H1 (cell line): ENCODE measurements at places on chromosomes 12 and 14. TPM values are rescaled to one million over a fixed set of nuclear protein-coding genes. Genes with fewer than 3 reads are reported as not detected.

- no peak for DNase-seq
Observed at GRCh38 chr12:133217219-133217618, 18.5 kb downstream of the ANHX start.

- no peak for DNase-seq
Observed at GRCh38 chr14:69685716-69686115, 74.3 kb downstream of the SUSD6 start.

DNA sequence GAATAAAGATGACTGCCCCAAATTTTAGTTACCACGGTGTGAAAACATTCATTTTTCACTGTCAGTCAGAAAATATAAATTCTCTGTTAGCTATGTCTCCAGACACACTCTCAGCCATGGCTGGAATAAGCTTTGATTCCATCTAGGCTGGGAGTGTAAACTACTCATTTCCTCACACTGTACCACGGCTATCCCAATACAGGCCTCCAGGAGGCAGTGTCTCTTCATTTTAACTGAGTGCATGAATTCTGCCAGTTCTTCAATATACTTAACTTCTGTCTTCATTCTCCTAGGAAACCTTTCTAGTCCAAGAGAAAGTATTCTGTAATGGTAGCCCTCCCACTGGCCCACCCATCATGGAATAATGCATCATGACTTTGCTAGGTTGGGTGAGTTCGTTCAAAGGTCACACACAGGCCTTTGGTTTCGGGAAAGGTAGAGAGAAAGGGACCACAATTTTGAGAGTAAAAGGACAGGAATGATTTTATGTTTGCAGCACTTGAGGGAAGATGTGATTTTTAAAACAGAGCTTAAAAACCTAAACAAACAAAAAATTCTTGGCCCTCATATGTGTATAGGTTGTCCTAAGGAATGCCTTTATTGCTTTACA lies 381.1 kb downstream of the SEC23A start:
- DNase-seq: peak; percentile 88

The HOXC12 gene
- total RNA-seq: not detected in 2 replicates

DNA sequence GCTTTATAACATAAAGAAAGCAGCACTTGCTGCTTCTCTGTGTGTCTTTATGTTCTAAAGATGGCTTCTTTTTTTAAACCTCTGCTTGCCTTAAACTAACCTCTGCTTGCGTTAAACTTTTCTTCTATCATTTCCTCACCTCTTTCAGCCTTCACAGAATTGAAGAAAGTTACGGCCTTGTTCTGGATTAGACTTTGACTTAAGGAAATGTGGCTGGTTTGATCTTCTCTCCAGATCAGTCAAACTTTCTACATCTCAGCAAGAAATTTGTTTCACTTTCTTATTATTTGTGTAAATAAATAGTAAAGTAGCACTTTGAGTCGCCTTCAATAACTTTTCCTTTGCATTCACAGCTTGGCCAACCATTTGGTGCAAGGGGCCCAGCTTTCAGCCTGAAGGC lies 64.2 kb downstream of the CMAS start:
- DNase-seq: no peak

- no peak for DNase-seq
Observed at GRCh38 chr14:94005324-94006073, 8.4 kb downstream of the CCDC197 start.

DNA sequence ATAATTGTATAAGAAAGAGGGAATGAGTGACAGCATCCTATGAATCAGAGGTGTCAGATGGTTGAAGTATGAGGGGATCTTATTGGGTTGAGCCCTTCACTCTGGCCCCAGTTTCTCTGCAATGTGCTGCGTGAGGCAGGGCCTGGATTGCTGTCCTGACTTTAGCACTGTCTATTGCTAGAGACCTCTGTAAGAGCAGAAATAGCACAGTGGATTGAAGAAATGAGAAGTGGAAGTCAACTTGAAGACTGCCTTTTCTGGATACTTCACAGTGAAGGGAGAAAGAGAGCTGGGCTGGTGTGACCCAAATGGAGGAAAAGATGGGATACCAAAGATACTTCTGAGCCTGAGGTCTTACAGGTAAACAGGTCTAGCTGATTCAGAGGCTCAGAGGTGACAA lies 5.8 kb downstream of the ASCL4 start:
- no peak for DNase-seq

The AKT1 gene
- total RNA-seq: 62.1 and 71.5 TPM in 2 replicates

- no peak for DNase-seq
Observed at GRCh38 chr12:32332446-32332845, 66.9 kb upstream of the FGD4 start.

GRCh38 chr12:50258167-50258551 lies 25.2 kb downstream of the LIMA1 start:
- DNase-seq: no peak

The HCAR3 gene
- total RNA-seq: not detected in 2 replicates

DNA sequence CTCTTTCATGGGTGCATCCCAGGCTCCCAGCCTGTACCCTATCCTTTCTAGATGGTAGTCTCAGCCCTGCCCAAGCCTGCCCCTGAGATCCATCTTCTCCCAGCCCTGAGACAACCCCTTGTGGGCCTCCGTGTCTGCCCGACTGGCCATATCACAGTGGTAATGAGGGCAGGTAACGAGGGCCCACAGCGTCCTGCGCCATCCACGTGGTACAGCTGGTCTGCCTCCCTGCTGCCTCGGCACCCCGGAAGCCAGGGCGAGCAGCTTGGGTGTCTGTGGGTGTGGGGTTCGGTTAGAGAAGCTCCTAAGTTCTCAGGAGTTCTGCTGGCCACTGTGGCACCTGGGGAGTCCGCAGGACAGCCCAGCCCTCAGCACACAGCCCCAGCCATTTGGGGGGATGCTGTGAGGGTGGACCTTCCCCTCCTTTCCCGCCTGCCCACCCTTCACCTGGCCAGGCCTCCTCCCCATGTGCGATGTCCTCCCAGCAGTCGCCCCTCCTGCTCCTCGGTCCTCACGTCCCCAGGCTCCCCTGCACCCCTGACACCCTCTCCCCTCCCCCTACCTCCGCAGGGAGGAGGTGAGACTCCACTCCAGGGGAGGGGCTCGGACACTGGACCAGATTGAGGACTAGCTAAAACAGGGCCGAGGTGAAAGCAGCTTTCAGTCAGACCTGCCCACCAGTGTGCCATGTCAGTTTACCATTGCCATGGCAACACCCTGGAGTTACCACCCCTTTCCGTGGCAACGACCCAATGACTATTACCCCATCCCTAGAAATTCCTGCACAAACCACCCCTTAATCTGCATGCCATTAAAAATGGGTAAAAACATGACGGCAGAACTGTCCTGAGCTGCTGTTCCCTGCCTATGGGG lies 69.0 kb downstream of the KIF26A start:
- no peak for DNase-seq

DNA sequence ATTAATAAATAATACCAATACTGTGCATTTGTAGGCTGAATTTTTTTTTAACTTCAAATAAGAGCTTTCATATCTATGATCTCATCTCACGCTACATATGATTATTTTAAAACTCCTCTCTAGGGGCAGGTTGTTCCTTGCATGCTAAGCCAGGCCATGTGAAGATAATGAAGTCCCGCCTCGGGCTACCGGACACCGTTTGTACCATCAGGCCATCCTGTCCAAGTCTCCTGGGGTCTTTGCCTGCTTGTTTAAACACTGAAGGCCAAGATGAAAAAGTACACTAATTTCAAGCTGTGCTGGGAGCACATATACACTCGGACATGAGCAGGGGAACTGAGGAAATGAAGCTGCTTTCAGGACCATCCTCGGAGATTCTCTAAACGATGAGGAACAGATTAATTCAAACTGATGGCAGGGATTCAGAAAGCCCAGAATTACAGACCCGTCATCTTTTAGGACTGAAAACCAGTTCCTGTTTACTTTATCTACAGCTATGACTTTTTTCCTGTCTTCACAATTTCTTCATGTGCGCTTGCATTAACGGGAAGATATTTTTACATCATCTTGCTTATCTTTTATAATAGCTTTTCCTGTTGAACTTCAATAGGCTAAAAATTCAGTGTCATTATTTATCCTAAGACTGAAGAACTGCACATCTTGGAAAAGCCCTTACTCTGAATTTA lies 6.3 kb upstream of the ABHD12B start:
- no peak for DNase-seq

- no peak for DNase-seq
Observed at GRCh38 chr12:67091678-67092077, 177.5 kb upstream of the CAND1 start.

DNA sequence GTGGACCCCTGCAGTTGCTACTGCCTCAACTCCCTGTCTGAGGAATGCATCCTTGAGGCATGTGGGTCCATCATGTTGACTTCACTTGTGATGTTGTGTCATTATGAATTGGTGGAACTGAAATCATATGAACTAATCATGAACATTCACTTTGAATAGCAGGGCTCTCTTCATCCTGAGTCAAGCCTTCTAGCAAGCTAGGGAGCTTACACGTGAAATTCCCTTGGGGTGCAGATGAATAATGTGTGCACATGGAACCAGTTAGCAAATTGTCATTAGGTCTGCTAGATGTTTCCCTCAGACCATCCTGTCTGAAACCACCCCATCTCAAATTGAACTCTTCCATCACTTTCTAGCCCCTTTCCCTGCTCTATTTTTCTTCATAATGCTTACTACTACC lies 3.6 kb downstream of the COQ6 start:
- no peak for DNase-seq

DNA sequence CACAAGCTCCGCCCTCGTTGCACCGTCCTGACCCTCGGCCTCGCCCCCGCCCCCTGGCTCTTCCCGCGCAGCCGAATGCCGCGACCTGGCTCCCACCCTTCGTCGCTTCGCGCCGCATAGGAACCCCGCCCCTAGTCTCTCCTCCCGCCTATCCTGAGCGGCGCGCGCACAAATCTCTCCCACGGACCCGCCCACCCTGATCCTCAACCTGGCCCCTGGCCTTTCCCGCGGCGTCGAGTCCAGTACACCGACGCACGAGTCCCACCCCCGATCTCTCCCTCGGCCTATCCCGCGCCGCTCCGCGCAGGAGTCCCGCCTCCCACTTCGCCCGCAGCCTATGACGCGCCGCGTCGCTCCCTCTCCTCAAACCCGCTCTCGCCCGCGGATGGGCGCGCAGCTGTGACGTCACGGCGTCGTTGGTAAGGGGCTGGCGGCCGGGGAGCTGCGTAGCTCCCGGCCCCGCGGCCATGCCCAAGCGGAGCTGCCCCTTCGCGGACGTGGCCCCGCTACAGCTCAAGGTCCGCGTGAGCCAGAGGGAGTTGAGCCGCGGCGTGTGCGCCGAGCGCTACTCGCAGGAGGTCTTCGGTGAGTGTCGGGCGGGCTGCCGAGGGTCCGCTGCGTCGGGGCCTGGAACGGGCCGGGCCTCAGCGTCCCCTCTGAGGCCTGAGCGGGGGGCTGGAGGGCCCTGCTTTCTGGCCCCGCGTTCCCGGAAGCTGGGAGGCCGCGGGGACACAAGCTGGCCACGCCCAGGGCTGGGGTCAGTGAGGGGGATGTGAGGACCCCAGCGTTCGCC lies at the start of gene SIVA1:
SIVA1 (plus strand) TSS at position 413 of the 793 bp plus-strand sequence; CDS start at position 468, 55 bp downstream.
- DNase-seq: peak; percentile 95

- DNase-seq: no peak
Observed at GRCh38 chr12:2697057-2697800, 97.5 kb upstream of the FKBP4 start.

- DNase-seq: no peak
Observed at GRCh38 chr12:124480469-124481256, 86.7 kb downstream of the NCOR2 start.

DNA sequence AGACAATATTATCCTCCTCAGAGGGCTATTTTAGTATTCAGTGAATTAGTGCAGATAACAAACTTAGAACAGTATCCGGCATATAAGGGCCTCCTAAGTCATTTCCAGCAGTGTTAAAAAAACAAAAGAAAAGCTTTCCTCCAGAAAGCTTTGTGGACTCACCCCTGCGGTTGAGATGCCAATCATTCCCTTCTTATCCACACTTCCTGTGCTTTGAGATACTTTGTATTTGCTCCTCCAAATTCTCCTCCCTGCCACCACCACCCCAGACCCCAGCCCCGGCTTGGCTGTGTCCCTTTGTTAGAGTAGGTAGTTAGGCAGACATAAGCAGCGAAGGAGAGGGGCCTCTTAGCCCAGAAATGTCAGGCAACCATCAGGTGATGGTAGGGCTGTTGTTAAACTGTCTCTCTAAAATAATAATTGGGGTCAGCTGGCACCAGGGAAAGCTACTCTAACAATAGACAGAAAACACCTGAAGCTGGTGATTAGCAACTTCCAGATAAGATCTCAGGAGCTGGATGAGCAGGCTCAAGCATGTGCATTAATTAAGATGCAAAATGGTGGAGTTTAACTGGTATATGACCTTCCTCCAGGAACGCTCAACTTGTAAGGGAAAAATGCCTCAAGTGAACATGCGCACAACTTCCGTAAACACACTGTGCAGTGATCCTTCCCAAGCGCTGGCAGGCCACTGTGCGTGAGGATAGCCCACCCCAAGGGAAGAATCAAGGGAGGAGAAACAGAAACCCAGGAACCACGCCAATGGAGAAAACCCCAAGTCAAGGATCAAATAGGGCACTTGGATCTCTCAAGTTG lies 152.1 kb upstream of the EEA1 start:
- DNase-seq: peak; percentile 51

DNA sequence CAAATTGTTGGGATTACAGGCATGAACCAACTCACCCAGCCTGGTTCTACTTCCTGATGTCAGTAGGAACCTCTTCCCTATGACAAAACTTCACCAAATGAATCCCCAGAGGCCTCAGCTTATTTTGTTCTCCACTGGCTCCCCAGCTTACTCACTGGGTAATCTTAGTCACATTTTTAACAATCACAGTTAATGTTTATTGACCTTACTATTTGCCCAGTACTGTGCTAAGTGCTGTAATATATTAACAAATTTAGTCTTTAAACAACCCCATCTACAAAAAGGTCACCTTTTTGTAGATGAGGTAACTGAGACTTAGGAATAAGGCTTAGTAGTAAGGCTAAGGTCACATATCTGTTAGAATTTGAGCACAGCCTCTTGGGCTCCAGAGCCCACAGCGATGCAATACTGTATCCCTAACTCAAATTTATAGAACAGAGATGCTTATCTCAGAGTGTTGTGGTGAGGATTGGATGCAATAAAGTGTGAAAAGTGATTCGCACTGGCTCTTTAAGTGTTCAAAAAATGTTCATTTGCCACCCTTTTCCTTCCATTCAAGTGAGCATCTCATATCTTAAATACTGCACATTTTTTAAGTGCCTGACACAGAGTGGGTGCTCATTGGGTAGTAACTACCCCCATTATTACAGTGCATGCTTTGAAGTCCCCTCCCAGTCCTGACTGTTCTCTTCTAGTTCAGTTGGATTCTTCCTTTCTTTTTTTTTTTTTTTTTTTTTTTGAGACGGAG lies 146.4 kb upstream of the ARHGAP5 start:
- no peak for DNase-seq

DNA sequence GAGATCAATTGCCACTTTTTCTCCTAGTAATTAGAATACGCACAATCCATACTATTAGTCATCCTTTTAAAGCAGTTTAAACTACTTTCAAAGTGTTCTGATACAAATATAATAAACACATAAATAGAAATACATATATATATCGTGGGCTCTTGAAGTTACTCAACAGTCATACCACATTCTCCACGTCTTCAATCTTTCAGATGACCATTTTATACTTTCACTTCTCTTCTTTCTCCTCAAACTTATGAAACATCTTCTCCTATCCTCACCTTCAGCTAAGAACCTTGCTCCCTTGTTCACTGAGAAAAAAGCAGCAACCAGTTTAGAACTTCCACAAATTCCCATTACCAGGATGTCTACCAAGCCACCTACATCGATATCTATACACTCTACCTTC lies 19.2 kb downstream of the CEP290 start:
- DNase-seq: no peak

The LMNTD1 gene
- total RNA-seq: not detected in 2 replicates
